ENCODE measurements at places on chromosomes 7 and 10. TPM values are rescaled to one million over a fixed set of nuclear protein-coding genes. Genes with fewer than 3 reads are reported as not detected.

GRCh38 chr10:121580276-121581116 is 17.7 kb downstream of the FGFR2 start:
- peak; percentile 65 for DNase-seq

DNA sequence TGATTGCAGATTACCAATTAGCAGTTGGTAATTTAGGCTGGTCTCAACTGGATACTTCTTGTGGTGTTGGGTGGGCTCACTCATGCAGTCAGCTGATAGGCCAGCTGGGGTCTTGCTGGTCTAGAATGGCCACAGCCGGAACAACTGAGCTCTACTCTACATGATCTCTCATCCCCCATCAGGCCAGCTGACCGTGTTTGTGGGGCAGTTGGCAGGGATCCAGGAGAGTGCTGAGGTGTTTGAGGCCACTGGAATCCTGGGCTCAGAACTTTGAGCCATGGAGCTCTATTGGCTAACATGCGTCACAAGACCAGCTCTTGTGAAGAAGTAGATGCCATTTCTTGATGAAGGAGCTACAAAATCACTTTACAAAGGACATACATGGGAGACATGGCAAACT is 242.4 kb downstream of the GFRA1 start:
- DNase-seq: no peak

The PLEKHA8 gene
- 16.7 TPM for total RNA-seq

GRCh38 chr7:99617192-99617781 is 541 bp downstream of the ZSCAN25 start:
- no peak for DNase-seq

GRCh38 chr7:94050046-94050445 is 45.9 kb upstream of the BET1 start:
- no peak for DNase-seq

DNA sequence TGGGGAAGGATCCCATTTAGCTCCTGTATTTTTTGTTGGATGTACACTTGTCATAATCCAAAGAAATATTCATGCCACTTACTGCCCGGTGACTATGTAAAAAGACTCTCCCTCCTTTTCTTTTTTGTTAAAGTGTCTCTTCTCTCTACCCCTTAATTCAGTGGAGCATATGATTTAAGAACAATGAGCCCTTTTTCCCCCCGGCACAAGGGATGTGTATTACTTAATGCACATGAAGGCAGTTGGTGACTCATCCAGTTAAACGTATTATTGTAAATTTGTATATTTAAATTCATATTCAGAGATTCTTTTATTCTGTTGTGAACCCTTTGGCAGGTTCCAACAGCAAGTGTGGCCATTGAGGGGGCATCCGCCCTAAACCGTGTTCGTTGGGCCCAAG is 241.9 kb downstream of the SLC25A13 start:
- DNase-seq: no peak

- DNase-seq: no peak
These were observed 371.5 kb downstream of the CALN1 start for GRCh38 chr7:72040641-72041040.

The CPN1 gene
- total RNA-seq: not detected

The MYO3A gene
- total RNA-seq: 0.55 TPM

The GIMAP6 gene
- 53.7 TPM for total RNA-seq

GRCh38 chr7:108585843-108586242 is 16.2 kb downstream of the DNAJB9 start:
- no peak for DNase-seq

The CALHM3 gene
- total RNA-seq: 0.15 TPM

The ENTPD7 gene
- 14.6 TPM for total RNA-seq

The KLF14 gene
- 0.26 TPM for total RNA-seq

DNA sequence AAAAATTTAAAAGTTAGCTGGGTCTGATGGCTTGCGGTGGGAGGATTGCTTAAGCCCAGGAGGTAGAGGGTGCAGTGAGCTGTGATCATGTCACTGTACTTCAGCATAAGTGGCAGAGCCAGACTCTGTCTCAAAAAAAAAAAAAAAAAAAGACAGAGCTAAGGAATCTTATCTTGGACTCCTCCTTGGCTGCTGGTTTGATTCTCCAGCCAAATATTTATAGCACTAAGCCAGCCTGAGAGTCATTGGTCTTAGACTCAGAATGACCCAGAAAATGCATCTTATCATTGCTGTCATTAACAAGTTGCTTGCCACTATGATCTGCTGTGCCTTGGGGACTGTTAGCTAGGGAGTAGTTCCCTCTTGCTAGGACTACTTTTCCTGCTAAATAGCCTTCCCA is 164.7 kb downstream of the GNAT3 start:
- peak; percentile 14 for DNase-seq

The SPDYE6 gene
- total RNA-seq: not detected

The PANK1 gene
- 18.3 TPM for total RNA-seq

The VGF gene
- 0.55 TPM for total RNA-seq

DNA sequence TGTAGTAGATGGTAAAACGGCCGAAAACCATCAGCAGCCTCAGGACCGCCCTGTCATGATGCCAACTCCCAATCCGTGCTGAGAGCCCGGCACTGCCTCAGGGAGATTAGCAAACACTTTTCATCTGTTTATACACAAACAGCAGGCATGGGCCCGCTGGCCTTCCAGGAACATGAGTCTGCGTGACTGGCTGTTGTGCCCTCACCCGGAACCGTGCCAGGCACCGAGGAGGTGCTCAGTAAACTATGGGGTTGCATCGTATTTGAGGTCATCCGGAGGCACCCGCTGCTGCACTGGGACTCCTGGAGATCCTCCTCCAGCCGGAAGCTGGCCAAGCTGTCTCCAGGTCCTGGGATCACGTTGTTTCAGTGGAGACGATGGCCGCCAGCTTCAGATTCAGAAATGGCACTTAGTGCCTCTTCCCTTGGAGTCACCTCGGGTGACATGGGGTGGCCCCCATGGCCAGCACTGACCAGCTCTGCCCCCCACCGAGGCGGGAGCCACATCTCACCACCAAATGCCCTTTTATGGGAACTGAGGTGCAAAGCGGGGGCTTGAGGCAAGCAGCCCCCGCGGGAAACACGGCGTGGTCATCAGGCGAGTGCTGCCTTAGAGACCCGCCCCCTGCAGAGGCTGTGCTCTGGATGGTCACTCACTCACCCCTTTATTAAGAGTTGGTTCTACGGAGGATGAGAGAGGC is 585.9 kb downstream of the PTPRN2 start:
- no peak for DNase-seq

The SH2B2 gene
- 9.7 TPM for total RNA-seq

GRCh38 chr10:17062493-17062892 is 67.1 kb downstream of the CUBN start:
- DNase-seq: no peak

The NUPR2 gene
- 3.0 TPM for total RNA-seq

The CASP2 gene
- total RNA-seq: 40.0 TPM

The TRA2A gene
- 69.5 TPM for total RNA-seq
